Suppressor macrophage treated with lipopolysaccharide for 1 hour (primary cell): ENCODE measurements at places on chromosomes 5 and 9.
A peak's percentile ranks its signal among the peaks of the same experiment; 100 is the strongest.

- DNase-seq = peak; percentile 68
Measured at GRCh38 chr9:76615177-76615603, 149.0 kb upstream of the PCA3 start.

DNA sequence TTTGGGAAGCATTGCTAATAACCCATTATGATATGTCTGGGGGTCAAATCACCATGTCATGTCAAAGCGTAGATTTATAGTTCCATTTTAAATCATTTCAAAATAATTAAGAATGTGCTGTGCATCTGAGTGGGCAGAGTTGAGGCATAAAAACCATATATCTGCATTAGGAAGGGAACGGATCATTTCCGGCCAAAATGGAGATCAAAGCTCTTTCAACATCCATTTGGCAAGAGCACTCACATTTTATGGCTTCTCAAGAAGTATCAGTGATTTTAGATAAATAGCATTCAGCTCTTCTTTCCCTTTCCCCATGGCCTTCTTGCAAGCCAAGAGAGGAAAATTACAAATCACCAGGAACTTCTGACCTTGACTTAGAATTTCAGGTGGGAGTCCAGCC is 89.9 kb downstream of the HSPA4 start:
- no peak for DNase-seq

- DNase-seq = no peak
Measured at GRCh38 chr5:140806834-140807775, at the start of gene PCDHA4. Gene PCDHA4 (plus strand): TSS chr5:140807068.

DNA sequence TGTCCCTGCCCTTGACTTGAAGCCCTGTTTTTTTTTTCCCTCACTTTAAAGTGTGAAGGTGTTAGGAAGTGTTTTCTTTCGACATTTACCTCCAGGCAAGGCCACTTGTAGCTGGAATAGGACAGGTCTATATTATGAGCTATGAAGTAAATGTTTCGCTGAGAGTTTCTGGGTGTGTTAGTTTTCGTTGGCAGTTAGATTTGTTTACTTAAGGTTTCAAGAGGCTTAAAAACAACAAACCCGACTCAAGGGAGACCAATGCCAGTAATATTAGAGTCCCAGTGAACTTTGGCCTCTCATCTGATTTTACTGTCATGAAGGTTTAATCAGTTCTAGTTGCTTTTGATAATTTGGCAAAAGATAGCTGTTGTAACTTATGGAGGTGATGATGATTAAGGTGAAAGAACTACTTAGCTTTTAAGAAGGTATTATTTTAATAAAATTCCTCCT is 25.2 kb downstream of the OCLN start:
- no peak for DNase-seq

GRCh38 chr5:94485067-94485466 is 133.3 kb downstream of the KIAA0825 start:
- peak; percentile 59 for DNase-seq

- no peak for DNase-seq
Measured at GRCh38 chr9:136567651-136568287, 21.9 kb upstream of the NOTCH1 start.

DNA sequence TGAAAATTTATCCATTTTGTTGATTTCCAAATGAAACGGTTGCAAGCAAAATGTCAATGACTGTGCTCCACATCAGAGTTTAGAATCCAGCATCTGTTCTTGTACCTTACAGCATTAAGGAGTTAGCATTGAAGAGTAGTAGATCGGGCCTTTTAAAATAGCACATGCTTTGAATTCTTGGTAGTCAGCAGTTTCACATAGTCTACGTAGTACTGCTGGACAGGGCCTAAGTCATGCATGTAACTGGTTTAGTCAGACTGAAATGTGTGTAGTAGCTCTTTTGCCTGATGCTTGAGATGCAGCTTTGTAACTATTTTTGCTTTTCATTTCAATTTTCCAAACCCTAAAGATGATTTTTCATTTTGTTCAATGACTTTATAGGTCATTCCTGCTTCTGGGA is 19.8 kb downstream of the LECT2 start:
- no peak for DNase-seq

- DNase-seq = no peak
Measured at GRCh38 chr5:37375091-37375490, 4.0 kb upstream of the WDR70 start.

DNA sequence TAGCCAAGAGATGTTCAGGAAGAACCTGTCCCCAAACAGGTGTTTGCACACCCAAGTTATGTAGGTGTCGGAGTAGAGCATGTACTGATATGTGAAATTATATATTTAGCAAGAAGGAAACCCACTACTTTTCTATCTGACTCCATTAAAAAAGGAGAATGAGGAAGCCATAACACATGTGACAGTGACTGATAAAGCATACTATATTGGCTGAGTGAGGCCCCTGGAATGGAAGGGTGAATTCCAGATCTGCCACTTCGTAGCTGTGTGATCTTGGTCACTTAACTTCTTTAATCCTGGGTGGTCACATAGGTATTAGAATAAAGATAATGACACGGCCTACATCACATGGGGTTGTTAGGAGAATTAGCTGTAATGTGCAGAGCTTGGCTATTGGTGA is 116.0 kb upstream of the MAN2A1 start:
- no peak for DNase-seq

DNA sequence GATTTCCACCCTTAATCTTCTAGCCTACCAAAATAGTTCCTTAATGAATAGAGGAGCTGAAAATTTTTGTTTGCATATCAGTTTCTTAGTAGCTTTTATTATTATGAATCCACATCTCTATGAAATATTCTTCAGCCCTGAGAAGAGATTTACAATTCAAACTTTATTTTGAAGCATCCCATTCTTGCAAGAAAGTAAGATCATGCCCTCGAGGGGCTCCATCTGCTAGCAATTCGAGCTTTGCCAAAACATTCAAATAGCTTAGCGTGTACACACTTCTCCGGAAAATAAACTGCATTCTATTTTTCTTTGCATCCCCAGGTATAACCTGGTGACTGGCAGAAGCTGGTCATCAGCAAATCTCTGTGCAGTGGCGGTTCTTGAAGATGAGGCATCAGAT is 370.7 kb downstream of the MTRR start:
- no peak for DNase-seq

DNA sequence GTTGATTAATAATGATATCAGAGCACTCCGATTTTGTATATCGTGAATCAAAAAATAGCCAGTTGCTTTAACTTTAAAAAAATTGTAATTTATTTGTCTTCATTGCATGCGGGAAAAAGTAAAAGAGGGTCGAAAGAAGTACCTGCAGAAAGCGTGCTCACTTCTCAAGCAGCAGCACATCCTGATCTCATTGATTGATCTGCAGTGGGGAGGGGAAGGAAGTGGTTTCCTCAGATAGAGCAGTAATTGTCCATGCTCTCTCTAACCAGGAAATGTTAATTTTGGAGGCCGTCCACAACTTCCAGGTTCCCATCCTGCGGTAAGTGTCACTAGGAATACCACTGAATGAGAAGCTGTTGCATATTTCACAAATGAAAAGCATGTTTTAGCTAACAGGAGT is 63.2 kb downstream of the SYK start:
- no peak for DNase-seq

- no peak for DNase-seq
Measured at GRCh38 chr5:110916381-110917049, 155.0 kb upstream of the TSLP start.

GRCh38 chr5:141908796-141909195 is 14.9 kb upstream of the DELE1 start:
- no peak for DNase-seq

- no peak for DNase-seq
Measured at GRCh38 chr5:136193322-136193935, 467 bp upstream of the SMIM32 start.

GRCh38 chr5:175772747-175773533 is 98.4 kb upstream of the CPLX2 start:
- DNase-seq = no peak

DNA sequence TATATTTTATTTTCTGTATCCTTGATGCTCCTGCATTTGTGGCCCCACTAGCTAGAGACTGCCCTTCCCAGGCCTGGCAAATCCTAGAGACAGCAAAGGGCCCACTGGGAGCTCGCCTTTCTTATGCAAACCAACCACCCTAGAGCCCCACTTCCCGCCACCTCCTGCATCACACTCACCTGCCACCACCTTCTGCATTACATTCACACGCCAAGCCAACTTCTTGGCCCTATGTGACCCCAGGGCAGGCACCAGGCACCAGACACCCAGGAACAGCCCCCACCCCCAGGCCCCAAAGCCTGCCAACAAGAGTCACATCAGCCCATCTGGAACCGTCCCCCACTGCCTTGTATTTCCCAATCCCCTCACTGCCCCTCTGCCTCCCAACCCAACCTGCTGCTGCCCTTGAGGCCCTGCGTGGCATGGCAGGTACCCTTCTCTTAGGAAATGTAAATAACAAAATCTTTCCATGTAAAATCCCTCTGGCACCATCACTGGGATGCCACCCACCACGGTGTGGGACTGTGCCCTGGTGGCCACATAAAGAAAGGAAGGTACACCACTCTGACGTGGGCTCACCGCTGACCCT is 22.0 kb downstream of the ROR2 start:
- DNase-seq = no peak

GRCh38 chr5:1801967-1802295 is 724 bp downstream of the NDUFS6 start:
- DNase-seq = no peak

DNA sequence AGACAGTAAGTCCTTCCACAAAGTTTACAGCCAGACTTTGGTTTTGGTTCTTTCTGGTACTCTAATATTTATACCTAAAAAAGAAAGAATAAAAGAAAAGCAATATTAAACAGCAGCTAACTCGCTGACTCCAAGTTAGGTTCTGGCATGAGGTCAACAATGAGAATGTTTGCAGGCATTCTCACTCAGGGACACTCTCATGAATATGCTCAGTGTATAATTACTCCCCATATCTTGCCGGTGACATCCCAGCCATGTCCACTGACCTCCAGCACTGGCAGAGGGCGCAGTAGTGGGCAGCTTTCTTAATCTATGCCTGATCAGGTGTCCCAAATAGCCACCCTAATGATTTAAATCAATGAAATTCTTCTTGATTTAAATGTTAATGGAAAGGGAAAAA is 151.5 kb downstream of the BNC2 start:
- DNase-seq = no peak

DNA sequence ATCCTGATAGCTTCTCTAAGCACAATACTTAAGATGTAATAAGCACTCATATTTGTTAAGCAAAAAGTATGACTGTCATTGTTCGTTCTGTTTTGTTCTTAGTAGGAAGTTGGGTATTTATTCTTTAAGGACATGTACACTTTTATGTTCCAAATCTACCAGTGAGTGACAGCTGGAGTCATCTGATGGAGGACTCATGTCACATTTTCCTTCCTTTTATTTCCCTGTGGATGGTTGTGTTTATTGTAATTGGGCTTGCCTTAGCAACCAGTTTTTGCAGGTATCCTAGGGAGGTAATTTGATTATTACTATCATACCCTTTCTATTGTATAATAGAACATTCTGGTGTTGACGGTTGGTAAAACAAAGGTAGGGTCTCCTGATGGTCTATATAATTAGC is 145.7 kb downstream of the ZSWIM6 start:
- no peak for DNase-seq

DNA sequence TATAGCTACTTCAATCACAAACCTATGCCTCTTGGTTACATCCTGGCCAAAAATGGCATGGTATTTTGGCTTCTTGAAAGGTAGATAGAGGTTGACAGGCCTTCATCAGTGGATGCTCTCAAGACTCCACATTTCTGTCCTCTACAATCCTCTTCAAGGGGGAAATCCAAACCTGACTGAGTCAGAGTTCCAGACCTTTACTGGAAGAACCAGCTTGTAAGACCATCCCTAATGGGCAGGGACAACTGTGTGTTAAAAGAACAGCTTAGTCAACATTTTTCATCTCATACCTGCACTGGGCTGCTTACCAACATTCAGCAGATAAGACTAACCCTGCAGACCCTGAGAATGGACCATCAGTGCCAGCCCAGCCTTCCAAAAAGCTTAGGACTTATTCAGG is 155.7 kb downstream of the CDK5RAP2 start:
- no peak for DNase-seq

DNA sequence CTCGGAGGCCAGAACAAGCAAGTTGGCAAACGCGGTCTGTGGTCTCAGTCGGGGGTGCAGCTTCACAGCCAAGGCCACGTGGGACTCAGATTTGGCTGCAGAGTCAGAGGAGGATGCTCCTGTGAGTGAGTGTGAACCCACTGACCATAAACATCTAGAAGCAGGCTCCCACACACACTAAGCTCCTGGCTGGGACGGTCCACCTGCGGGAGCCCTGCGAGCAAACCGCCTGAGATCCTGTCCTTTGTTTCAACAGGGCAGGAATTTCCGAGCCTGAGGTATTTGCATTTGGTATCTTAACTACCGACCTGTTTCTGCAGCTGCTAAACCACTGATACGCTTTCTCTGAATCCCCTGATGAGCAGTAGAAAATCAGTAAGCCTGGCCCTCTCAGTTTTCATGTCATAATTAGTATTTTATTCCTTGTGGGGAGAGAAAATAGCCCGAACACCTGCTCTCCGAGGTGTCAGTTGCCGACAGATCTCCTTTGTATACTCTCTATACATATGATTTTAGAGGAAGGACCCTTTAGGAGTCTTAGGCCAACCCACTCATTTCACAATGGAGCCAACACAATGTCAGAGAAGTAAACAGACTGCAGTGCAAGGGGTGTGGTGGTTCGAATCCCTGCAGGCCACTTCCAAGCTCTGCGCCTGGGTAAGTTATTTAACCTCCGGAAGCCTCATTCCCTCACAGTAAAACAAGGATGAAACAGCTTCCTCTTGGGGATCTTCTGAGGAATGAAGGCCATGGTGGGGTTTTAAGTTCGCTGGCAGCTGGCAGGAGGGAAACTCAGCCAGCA is 40.9 kb upstream of the PWWP2A start:
- DNase-seq = no peak

DNA sequence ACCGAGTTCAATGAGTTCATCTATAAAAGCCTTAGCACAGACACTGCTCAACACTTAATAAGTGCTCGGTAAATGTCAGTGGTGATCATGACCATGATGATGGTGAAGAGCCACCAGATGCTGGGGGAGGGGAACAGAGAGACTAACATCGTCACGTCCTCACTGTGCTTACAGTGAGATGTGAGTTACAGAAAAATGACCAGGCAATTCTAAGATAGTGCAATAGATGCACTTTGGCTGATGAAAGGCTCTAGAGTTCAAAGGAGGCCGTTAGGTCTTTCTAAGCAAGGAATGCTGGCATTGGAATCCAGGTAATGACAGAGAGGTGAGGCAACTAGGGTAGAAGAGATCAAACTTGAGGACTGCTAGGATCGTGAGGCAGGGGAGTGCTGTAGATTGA is 36.7 kb downstream of the ARL15 start:
- no peak for DNase-seq

- DNase-seq = peak; percentile 38
Measured at GRCh38 chr5:119328753-119329602, 26.8 kb upstream of the TNFAIP8 start.

DNA sequence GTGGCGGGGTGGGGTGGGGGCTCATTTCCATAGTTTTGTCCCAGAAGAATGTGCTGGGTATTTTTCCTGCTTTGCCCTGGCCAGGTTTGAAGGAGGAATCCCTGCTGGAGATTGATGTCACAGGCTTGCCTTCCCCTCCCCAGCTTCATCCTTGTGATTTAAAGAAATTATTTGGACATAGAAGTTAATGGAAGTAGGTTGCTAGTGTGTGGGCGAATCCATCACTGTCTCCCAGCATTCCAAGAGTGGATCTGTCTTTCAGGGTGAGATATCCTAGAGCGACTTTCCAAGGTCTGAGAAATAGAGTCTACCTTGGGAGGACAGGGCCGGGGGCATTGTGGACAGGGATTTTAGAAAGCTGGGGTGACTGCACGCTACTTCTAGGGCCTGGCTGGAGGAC is 64.9 kb upstream of the HSPA9 start:
- no peak for DNase-seq

- no peak for DNase-seq
Measured at GRCh38 chr5:176817841-176818377, 7.5 kb downstream of the UNC5A start.
